ENCODE measurements at places on chromosomes 11 and 22.

DNA sequence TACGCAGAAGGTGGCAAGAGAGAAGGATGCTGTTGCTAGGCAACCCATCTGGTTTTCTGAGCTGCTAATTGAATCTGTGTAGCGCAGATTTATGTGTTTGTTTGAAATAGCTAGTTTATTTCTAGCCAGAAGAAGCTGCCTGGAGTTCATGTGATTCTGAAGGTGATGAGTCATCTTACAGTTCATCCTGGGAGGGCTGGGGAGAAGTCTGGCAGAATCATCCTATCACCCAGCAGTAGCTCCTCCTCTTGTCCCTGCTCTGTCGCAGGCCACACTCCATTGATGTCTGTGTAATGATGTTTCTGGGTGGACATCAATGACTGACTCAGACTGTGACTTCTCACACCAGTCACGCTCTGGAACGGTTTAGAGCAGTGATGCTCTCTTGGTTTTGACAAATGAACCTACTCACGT lies 4.8 kb upstream of the FBXO7 start:
- DNase-seq: peak; percentile 86

DNA sequence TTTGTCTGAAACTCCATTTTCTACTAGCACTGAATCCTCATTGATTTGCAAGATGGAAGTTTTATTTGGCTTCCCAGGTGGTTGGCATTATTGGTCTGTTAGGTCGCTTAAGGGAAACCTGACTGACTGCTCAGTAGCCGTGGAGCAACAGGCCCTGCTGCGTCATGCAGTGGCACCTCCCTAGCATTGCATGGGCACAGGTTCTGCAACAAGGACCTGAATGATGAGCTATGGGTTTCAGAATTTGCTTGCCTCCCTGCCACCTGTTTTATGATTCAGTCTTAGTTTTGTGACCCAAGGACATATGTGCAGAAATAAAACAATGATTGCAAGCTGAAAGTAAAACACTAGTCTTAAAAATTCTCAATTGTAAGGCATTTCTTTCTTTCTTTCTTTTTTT lies 128.5 kb downstream of the SLC1A2 start:
- no peak for DNase-seq

DNA sequence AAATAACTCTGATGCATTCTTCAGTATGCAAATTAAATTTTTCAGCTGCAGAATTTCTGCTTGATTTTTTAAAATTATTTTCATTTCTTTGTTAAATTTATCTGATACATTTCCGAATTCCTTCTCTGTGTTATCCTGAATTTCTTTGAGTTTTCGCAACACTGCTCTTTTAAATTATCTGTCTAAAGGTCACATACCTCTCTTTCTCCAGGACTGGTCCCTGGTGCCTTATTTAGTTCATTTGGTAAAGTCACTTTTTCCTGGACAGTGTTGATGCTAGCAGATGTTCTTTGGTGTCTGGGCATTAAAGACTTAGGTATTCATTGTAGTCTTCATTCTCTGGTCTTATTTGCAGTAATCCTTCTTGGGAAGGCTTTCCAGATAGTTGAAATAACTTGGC lies 577.4 kb upstream of the LUZP2 start:
- no peak for DNase-seq

- no peak for DNase-seq
Observed at GRCh38 chr11:37409124-37409523, 811.1 kb upstream of the RAG2 start.

- DNase-seq: no peak
Observed at GRCh38 chr22:41237707-41238569, 2.8 kb downstream of the CHADL start.

GRCh38 chr11:3156282-3156660 lies 8.8 kb downstream of the OSBPL5 start:
- no peak for DNase-seq

DNA sequence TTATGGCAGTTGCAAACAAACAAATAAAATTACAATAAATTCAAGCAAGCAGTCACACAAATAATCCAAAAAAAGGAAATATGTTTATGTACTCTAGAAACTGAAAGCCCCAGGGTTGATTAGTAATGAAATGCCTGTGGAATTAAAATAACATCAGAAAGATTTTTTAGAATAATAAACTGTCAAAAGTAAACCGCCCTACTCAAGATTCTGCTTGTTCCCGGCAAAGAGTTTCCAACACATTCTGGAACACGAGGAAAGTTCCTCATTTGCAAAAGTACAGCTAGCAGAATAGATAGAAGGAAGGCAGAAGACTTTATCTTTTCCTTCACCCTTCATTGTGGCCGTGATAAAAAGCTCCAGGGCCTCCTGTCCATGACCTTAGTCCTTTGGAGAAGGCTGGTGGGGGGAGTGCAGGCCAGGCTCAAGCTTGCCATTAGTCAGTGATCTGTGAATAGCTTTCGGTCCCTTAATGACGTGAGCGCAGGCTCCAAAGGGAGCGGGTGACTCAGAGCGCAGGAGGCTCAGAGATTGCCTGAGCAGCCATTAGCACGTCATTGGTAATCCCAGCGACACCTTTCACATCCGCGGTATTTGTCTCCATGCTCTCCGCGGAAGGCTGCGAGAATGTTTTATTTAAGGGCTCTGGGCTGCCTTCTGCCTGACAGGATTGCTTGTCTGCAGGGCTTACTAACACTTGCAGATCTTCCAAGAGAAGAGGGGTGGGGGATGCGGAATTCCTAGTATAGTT lies 458.3 kb downstream of the METTL15 start:
- DNase-seq: peak; percentile 95

DNA sequence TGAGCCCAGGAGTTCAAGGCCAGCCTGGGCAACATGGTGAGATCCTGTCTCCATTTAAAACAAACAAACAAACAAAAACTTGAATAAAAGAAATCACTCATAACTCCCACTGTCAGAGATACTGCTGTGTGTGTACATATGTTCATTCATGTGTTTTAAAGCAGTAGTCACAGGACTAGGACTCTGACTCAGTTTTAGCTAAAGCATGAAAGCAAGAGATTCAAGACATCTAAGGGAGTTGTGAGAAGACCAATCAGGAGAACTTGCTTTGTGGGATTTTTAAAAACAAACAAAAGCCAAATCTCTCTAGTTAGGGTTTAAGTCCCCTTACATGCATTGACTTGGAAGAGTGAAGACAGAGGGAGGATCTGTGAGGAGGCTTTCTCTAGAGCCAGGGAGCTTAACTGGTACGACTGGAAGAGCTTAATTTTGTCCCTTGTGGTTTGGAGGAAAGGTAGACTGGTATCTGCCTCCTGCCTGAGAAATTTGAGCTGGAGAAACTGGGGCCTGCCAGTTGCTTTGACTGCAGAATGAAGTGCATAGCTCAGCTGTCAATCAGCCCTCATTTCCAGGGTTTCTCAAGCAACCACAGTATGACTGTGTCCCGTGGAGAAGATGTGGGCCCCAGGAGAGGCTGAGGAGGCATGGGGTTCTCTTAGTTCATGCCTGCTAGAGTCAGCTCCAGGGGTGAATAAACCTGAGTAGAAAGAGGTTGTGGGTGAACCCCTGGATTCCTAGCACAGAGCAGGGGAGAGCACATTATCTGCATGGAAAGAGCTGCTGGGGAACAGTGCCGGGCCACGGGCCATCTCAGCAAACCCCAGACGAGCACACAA lies 30.6 kb downstream of the EXPH5 start:
- no peak for DNase-seq

DNA sequence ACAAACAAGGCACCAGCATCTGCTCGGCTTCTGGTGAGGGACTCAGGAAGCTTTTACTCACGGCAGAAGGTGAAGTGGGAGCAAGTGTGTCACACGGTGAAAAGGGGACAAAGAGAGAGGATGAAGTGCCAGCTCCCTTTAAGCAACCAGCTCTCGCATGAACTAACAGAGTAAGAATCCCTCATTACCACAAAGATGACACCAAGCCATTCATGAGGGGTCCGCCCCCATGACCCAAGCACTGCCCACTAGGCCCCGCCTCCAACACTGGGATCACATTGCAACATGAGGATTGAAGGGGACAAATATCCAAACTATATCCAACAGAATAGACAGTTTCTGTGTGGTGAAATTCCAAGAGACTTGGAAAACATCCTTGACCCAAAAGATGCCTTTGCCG lies 198.2 kb upstream of the POU2AF2 start:
- no peak for DNase-seq

GRCh38 chr11:83744620-83745192 lies 458.5 kb upstream of the CCDC90B start:
- DNase-seq: no peak

- DNase-seq: no peak
Observed at GRCh38 chr11:78289552-78290292, 101.0 kb downstream of the USP35 start.

GRCh38 chr11:115869780-115870431 lies 365.7 kb upstream of the CADM1 start:
- no peak for DNase-seq

DNA sequence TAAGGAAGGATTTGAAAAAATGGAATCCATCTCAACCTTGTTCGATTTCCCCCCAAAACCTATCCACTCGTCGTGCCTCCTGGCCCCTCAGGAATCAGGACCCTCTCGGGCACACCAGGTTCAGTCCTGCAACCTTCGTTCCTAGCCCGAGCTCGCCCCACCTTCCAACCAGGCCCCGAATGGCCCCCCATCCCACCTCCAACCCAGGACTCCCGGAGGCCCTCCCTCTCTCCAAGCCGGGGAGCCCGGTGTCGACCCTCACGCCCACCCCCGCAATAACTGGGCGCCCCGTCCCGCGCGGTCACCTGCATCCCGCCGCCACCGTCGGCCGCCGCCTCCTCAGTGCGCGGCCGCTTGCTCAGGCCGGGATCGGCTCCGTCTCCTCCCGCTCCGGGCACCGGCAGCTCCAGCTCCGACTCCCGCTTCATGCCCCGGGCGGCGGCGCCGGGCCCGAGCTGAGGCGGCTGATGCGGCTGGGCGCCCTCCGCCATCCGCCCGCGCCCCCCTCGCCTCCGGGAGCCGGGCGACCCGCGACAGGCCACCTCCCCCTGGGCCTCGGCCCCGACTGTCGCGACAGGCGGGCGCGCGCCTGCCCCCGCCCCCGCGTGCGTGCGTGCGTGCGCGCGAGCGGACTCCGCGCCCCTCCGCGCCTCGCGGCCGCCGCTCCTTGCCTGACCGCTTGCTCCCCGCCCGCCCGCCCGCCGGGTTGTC lies 534 bp downstream of the RBFOX2 start:
- DNase-seq: no peak

- no peak for DNase-seq
Observed at GRCh38 chr22:20889025-20889704, 28.0 kb upstream of the CRKL start.

- DNase-seq: no peak
Observed at GRCh38 chr11:19774329-19774728, 61.7 kb downstream of the NAV2 start.

GRCh38 chr11:24609192-24610119 lies 112.6 kb downstream of the LUZP2 start:
- DNase-seq: no peak

DNA sequence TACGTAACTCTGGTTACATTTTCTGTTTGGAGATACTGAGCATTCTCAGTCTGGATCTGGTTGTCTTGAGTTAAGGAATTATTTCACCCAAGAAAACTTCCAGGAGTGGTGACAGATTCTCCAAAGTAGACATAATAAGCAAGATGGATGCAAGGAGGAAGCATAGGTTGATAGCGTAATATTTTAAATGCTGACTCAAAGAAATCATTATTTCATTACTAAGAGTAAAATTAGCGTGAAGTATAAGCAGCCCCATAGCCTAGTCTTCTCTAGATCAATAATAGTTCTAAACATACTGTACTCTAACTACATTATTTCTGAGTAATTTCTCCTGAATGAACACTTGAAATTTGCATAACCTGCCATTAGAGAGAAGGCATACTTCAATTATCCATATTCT lies 57.5 kb upstream of the MS4A8 start:
- DNase-seq: no peak

- no peak for DNase-seq
Observed at GRCh38 chr11:87255589-87255988, 217.9 kb downstream of the TMEM135 start.

DNA sequence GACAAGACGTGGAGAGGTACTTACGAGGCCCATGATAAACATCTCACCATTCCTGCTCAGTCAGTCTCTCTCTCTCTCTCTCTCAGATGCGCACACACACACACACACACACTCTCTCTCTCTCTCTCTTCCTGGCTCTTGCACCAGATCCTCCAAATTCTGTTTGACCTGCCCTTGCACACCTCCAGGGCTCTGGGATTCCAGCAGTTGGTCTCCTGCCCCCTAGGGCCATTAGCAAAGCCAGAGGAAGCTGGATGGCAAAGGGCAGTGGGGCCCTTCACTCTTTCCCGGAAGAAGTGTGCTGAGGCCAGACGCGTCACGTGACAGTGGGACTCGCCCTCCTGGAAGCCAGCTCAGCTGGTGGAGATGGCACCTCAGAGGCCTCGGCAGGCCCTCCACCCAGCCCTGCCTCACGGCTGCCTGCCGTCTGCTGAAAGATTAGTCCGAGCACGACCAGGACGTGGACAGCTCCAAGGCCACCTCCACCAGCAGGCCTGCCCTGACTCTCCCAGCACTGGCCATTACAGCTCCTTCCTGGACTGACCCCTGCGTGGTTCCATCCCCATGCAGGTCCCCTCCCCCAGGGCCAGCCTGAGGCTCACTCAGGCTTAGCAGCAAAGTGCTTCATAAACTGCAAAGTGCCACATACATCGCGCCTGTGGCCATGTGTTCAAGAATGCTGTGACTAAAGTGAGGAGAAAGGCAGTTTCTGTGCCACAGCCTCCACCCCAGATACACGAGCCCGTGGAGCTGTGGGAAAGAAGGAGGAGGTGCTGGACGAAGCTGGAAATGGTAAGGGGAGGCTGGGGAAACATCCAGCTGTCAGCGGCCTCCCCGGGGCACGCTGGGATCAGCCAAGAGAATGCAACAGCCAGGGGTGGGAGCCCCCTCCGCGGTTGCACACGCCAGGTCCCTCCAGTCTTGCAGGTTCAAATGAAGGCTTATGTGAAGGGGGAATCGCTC lies 3.7 kb downstream of the PDGFB start:
- DNase-seq: no peak

DNA sequence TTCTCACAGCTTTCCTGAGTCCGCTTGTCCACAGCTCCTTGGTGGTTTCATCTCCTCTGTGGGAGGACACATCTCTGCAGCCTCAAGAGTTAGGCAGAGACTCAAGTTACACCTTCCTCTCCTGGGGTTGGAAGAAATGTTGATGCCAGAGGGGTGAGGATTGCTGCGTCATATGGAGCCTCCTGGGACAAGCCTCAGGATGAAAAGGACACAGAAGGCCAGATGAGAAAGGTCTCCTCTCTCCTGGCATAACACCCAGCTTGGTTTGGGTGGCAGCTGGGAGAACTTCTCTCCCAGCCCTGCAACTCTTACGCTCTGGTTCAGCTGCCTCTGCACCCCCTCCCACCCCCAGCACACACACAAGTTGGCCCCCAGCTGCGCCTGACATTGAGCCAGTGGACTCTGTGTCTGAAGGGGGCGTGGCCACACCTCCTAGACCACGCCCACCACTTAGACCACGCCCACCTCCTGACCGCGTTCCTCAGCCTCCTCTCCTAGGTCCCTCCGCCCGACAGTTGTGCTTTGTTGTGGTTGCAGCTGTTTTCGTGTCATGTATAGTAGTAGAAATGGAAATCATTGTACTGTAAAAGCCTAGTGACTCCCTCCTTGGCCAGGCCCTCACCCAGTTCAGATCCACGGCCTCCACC lies 11.7 kb downstream of the RASD2 start:
- no peak for DNase-seq

Measured in HFFc6 (cell line).